Spleen (tissue), 13 donors: ENCODE measurements at places on chromosomes 13 and 19.
A peak's percentile ranks its signal among the peaks of the same experiment; 100 is the strongest.

DNA sequence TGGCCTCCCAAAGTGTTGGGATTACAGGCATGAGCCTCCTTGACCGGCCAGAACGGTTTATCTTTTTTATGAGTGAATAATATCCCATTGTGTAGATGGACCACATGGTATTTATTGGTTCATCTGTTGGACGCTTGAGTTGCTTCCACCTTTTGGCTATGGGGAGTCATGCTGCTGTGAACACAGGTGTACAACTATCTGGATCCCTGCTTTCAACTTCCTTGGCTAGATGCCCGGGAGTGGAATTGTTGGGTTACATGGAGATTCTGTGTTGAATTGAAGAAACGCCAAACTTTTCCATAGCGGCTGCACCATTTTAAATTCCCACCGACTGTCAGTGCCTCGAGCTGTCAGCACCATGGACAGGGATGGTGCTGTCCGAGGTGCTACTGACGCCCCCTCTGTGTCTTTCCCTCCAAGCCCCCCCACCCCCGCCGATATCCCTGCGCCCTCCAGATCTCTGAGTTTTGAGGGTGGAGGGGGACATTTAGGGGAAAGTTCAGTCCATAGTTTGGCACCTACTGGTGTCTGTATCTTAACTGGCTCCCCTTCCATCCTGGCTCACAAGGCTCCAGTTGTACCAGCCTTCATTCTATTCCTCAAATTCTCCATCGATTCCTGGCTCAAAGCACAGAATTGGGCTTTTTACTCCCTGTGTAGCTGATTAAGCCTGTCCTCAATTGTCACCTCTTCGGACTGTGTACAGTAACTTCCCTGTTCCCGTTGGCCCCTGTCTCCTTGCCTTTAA, 27.3 kb downstream of the PNPLA6 start:
- DNase-seq: no peak

DNA sequence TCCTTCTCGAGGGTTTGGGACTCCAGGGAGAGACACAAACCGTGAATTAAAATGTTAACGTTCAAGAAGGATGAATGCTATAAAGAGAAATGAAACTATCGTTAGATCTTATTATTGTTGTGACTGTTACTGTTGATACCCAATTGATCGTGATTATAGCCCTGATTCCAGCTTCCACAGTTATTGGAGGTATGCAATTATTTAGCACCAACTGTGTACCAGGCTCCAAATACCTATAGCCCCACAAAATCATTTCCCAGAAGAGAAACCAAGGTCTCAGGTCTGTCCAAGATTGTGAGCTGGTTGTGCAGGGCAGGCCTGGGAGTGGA, 30.1 kb upstream of the NFIC start:
- DNase-seq: no peak

GRCh38 chr19:18340990-18341868, 831 bp downstream of the PGPEP1 start:
- peak; percentile 93 for DNase-seq

DNA sequence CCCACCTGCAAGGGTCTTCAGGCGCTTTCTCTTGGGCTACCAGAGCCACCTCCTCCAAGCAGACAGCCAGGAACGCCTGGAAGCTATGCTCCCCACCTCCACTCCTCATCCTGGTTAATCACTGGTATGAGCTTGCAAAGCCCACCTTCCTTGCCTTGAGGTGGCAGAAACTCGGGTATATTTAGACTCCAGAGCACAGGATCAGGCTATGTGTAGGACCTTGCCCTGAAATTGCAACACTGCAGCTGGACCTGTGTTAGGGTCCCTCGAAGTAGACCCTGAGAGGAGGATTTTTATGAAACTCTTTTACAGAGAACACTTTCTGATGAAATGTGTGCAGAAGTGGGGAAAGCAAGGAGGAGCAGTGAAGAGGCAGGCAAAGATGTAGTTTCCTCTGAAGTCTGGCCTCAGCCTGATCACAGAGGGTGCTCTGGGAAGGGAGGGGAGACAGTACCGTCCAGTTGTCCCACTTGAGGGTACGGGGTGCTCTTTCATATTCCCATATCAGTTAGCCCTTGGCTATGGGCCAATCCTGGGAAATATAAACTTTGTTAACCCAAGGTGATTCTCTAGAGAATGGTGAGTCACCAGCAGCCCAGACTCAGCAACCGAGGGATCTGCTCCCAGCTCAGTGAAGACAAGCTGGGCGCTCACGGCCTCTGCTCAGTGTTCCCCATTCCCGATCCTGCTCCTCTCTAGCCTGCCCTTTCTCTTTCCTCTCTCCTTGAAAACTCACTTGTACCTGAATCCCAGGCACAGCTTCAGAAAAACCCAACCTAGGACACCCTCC, 157.9 kb downstream of the UQCRFS1 start:
- no peak for DNase-seq

DNA sequence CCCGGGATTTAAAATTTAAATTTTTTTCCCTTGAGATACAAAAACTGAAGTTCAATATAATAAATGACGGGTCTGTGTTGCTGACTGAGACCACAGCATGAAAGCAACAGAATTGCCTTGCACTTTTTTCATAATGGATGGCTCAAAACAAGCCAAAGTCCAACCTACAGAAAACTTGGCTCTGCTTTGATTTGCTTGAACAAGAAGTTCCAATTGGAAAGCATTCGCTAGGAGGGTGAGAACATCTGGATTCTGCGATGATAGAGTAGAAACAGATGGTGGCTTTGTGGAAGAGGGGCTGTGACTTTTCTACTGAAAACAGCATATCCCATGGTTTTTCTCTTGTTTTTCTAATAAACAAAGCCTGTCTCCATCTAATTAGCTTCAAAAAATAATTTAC, 46.4 kb downstream of the THSD1 start:
- DNase-seq: no peak

DNA sequence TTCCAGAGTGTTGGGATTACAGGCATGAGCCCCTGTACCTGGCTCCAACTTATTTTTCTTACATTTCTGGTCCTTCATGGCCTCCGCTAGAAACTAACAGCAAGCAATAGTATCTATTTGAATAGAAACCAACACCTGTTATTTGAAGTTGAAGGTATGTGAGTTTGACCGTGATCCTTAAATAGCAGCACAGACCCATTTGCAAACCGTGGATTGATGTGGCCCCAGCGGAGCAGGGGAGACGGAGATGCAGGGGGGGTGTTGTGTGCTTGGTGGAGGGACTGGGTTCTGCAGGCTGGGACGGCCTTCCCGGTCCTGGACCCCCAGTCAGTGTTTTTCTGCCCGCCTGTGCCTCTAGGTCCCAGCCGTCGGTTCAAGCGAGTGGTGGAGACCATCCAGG, 16.9 kb downstream of the TMEM150B start:
- no peak for DNase-seq

DNA sequence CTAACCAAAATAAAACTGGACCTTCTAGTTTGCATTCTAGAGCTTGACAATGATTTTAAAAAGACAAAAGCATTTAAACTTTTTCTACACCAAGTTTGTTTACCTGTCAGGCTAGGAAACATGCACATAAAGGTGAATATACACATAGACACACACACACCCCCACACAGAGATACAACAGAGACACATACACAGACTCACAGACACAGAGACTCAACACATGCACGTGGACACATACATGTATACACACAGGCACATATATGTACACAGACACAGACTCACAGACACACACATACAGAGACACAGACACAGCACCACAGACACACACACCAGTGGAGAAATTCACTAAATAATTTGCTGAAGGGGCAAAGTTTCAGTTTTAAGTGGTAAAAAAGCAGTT, 155.7 kb downstream of the GPC5 start:
- no peak for DNase-seq

DNA sequence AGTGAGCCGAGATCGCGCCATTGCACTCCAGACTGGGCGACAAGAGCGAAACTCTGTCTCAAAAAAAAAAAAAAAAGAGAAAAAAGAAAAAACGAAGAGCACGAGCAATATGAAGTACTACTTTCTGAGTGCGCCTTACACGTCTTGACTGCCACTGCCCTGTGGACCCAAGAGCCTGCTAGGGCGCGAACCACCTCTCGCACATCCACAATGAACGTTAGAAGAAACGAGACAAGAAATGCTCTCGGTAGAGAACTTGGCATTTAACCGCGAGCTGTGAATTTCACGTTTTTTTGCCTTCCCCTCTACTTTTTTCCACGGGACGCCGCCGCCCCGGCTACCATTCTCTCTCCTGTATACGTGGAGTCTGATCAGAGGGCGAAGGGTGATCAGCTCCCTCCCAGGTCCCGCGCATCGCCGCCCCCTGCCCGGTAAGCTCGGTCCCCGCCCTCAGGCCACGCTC, 454 bp downstream of the TIMM44 start:
- DNase-seq: no peak

GRCh38 chr13:21949818-21950429, 279.1 kb downstream of the FGF9 start:
- no peak for DNase-seq

- DNase-seq: no peak
These were observed 2.6 kb downstream of the ERICH4 start for GRCh38 chr19:41445575-41445974.

- DNase-seq: no peak
These were observed 63.4 kb downstream of the EFNB2 start for GRCh38 chr13:106471957-106472543.

- DNase-seq: no peak
These were observed 63.4 kb downstream of the KCTD12 start for GRCh38 chr13:76822698-76823267.

DNA sequence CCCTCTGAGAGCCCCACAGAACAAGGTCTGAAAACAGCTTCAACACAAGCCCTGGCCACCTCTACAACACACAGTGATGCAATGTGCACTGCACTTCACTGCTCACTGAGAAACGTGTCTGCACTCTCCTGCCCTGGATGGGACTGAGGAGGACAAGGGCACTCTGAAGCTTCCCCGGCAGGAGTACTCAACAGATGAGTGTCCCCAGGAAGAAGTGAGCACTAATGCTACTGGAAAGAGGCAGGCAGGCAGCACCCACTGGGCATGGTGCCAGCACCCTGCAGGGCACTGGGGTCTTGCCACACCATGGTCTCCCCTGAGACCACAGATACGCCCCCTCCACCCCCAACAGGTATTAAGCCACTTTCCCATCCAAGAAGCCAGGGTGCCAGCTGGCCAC, 17.7 kb upstream of the SLC35E1 start:
- DNase-seq: no peak
